ENCODE measurements at places on chromosomes 6 and 20.

DNA sequence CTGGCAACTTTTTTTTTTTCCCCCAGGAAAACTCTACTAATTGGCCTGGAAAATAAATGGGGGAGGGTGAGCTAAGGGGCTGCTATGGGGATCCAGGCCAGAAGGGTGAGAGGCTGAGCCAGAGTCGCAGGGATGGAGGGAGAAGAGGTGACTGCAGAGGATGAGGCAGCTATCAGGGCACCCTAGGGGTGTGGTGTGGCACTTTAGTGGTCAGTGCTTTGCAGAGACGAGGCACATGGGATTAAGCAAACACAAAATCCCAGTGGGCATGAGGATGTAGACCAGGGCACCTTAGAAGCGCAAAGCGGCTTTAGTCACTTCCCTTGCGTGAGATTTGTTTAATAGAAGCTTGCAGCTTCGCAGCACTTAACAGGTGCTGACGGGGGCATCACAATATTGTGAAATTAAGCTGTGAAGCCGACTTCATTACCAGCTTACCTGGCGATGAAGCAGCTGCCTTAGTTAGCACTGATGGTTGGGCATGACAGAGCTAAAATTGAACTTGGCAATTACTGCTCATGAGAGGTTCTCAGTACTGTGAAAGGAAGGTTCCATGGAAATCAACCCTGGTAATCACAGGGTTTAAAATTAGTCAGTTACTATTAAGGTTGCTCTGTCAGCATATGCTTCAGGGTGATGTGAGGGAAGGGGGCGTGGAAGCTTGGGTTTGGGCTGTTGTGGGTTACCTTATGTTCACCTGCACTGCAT, 26.0 kb downstream of the TOX2 start:
- no peaks in the 10 kb centered on the region for H3K36me3 ChIP-seq
- H3K27me3 ChIP-seq = no peaks in the 10 kb centered on the region
- no peak overlapping the region for H3K4me3 ChIP-seq
- DNase-seq = no peak

DNA sequence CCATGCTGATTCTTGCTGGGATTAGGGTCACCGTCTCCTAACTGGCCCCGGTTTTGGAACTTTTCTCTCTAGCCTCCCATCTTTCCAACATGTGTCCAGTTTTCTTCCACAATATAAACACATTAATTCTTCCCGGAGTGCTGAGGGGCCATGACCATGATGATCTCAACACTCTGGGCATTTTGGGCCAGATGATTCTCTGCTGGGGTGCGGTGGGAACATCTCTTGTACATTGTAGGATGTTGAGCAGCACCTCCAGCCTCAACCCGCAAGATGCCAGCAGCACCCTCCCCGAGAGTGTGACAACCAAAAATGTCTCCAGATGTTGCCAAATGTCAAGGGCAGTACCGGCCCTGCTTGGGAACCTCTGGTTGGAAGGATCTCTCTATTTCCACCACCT, 164.8 kb downstream of the TFAP2C start:
- no peaks in the 10 kb centered on the region for H3K36me3 ChIP-seq
- H3K27ac ChIP-seq = no peak overlapping the region
- no peaks in the 10 kb centered on the region for H3K4me1 ChIP-seq
- no peak for DNase-seq
- H3K27me3 ChIP-seq = no peaks in the 10 kb centered on the region

DNA sequence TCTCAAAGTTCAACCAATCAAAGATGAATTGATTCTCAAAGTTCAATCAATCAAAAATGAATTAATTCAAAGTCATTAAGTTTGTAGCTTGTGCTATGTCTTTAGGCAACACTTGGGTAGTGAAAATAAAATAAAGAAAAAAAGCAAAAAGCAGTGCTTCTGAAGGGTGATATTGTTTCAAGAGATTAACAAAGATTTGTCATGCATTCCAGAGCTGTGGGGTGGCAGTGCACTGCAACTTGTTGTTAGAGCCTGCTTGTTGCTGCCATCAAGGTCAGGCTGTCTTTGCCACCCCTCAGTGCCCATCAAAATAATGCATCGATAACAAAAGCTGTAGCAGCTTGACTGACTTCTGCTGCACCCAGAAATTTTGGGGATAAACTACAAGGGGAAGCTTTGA, 128.6 kb downstream of the RNF144B start:
- no peaks in the 10 kb centered on the region for H3K27me3 ChIP-seq
- H3K27ac ChIP-seq = no peak overlapping the region
- no peak overlapping the region for H3K4me3 ChIP-seq
- no peaks in the 10 kb centered on the region for H3K4me1 ChIP-seq
- no peak for DNase-seq
- no peaks in the 10 kb centered on the region for H3K36me3 ChIP-seq

GRCh38 chr6:132598473-132598872, 8.9 kb upstream of the TAAR5 start:
- DNase-seq = peak; percentile 13
- H3K27me3 ChIP-seq = no peaks in the 10 kb centered on the region
- no peaks in the 10 kb centered on the region for H3K4me1 ChIP-seq
- no peaks in the 10 kb centered on the region for H3K36me3 ChIP-seq

DNA sequence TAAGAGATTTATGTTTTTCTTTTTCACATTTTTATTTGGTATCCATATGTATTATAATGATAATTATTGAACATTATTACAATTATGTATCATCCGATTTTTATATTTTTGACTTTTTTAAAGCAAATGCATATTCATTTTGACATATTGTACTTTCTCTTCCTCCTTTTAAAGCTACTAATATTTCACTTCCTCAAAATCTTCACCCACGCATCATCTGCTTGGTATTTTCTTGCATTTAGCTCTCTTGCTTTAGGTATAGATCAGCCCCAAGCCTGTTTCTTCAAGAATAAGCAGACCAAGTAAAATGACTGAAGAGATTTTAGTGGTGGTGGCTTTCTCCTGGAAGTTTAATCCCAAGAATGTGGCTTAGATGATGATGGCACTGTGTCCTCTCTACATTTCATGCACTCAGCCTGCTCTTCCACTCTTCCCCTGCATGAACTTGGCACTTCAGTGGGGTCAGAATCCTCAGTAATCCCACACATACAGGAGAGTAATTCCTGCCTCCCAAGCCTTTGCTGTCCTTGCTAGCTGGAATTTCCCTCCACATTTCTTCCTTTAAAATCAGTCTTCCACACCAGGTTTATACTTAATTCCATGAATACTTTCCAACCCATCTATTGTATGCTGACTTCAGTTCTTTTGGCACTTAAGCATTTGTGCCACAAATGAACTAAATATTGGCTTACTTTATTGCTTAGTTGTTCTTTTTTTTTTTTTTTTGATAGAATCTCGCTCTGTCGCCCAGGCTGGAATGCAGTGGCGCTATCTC, 8.2 kb downstream of the NCOA7 start:
- DNase-seq = no peak
- no peaks in the 10 kb centered on the region for H3K27me3 ChIP-seq
- no peak overlapping the region for H3K27ac ChIP-seq
- H3K4me3 ChIP-seq = peak overlapping the region; percentile 11
- peaks cover 44% of the 10 kb centered on the region for H3K4me1 ChIP-seq
- no peaks in the 10 kb centered on the region for H3K36me3 ChIP-seq

DNA sequence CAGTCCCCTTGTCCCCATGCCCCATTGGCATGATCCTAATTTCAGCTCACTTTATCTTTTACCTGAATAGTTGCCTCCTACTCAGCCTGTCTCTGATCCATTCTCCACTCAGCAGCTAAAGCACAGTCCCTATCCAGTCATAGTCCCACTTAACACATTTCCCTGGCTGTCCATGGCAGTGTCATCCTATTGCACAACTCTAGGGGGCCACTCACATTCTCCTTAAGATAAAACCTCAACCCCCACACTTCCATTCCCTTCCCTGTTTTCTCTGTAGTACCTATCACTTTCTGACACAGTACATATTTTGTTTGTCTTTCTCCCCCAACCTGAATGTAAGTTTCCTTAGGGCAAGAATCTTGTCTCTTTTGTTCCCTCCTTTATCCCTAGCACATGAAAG, 220.9 kb upstream of the PLN start:
- H3K27ac ChIP-seq = no peak overlapping the region
- H3K27me3 ChIP-seq = no peaks in the 10 kb centered on the region
- no peak overlapping the region for H3K4me3 ChIP-seq
- no peaks in the 10 kb centered on the region for H3K36me3 ChIP-seq
- DNase-seq = no peak
- no peaks in the 10 kb centered on the region for H3K4me1 ChIP-seq

DNA sequence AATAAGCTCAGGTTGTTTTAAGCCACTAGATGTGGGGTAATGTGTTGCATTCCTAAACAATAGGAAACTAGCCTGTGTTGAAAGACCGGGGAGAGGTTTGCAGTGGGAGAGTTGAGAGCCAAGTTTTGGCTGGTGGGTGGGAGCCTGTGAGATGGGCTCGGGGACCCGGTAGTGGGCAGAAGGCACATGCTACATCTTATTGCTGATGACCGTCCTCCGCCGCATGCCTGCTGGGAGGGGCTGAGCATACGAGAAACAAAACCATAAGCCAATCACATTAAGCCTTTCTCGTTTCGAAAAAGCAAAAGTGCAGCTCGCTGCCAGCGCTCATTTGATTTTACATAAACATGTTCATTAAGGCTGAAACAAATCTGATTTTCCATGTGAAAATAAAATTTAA, 57.4 kb upstream of the MPC1 start:
- no peak overlapping the region for H3K27ac ChIP-seq
- H3K36me3 ChIP-seq = no peaks in the 10 kb centered on the region
- no peaks in the 10 kb centered on the region for H3K27me3 ChIP-seq
- no peak for DNase-seq
- H3K4me1 ChIP-seq = peaks cover 69% of the 10 kb centered on the region

- no peaks in the 10 kb centered on the region for H3K36me3 ChIP-seq
- H3K27me3 ChIP-seq = no peaks in the 10 kb centered on the region
- H3K4me1 ChIP-seq = no peaks in the 10 kb centered on the region
- H3K4me3 ChIP-seq = no peak overlapping the region
- no peak for DNase-seq
- no peak overlapping the region for H3K27ac ChIP-seq
These were observed 471.2 kb downstream of the PKHD1 start for GRCh38 chr6:51616243-51616642.

DNA sequence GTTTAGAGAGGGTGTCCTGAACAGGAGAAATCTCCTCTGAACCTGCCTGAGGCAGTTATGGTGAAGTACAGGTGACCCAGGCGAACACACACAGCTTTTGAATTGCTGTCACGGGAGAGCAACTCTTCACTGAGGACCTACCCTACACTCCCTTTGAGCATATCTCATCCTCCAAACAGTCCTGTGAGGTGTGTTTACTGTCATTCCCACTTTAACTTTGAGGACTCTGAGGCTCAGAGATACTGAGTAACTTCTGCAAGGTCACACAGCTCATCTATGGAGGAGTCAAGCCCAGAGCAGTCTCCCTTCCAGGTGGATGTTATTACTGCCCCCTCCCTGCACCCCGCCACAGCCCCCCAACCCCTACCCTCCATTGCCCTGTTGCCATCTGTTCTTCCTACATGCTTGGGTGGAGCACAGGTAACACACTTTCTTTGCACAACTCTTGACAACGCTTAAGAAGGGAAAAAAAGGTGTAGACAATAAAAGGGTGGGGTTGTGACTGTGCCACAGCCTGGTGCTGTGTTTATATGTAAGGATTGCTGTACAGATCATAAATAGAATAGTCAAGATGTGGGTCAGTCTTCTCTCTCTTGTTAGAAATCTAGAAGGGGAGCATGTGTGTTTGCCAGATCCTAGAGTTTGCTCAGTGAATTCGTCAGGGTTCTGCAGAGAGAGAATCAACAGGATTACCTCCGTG, 4.3 kb upstream of the TRAF3IP2 start:
- no peak for DNase-seq
- no peaks in the 10 kb centered on the region for H3K27me3 ChIP-seq
- H3K36me3 ChIP-seq = no peaks in the 10 kb centered on the region
- H3K4me1 ChIP-seq = peaks cover 23% of the 10 kb centered on the region

DNA sequence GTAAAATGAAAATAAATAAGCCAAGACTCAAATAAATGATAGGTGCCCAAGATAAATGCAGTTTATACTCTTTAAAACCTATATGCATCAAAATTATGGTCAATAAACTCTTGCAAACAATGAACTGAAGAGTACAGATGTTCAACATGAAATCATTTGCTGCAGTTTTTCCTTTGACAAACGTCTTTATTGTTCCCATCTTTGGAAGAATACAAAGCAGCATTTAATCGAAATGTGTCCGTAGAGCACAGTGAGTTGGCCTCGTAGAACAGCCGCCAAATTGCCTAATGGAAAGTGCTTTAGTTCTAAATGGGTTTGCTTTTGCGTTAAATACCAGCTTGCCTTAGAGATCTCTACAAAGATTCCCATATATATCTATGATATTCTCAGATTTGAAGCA, 447.4 kb downstream of the PKHD1 start:
- H3K27ac ChIP-seq = no peak overlapping the region
- H3K4me1 ChIP-seq = no peaks in the 10 kb centered on the region
- no peaks in the 10 kb centered on the region for H3K36me3 ChIP-seq
- no peaks in the 10 kb centered on the region for H3K27me3 ChIP-seq

GRCh38 chr6:150719099-150719766, 119.5 kb downstream of the PLEKHG1 start:
- no peak overlapping the region for H3K4me3 ChIP-seq
- DNase-seq = no peak
- H3K27ac ChIP-seq = no peak overlapping the region
- H3K36me3 ChIP-seq = no peaks in the 10 kb centered on the region
- H3K4me1 ChIP-seq = no peaks in the 10 kb centered on the region
- H3K27me3 ChIP-seq = no peaks in the 10 kb centered on the region

- no peak overlapping the region for H3K27ac ChIP-seq
- no peak for DNase-seq
- no peaks in the 10 kb centered on the region for H3K27me3 ChIP-seq
- no peaks in the 10 kb centered on the region for H3K4me1 ChIP-seq
These were observed 58.1 kb upstream of the ESR1 start for GRCh38 chr6:151749341-151749740.

- no peak for DNase-seq
- H3K27ac ChIP-seq = no peak overlapping the region
- no peak overlapping the region for H3K4me3 ChIP-seq
- no peaks in the 10 kb centered on the region for H3K4me1 ChIP-seq
These were observed 58.3 kb upstream of the BHLHE23 start for GRCh38 chr20:63064745-63065711.

- H3K36me3 ChIP-seq = no peaks in the 10 kb centered on the region
- H3K27ac ChIP-seq = no peak overlapping the region
- H3K4me3 ChIP-seq = no peak overlapping the region
These were observed 41.5 kb downstream of the PLCB4 start for GRCh38 chr20:9110365-9110764.
